ENCODE measurements at places on chromosomes 1 and 21.

DNA sequence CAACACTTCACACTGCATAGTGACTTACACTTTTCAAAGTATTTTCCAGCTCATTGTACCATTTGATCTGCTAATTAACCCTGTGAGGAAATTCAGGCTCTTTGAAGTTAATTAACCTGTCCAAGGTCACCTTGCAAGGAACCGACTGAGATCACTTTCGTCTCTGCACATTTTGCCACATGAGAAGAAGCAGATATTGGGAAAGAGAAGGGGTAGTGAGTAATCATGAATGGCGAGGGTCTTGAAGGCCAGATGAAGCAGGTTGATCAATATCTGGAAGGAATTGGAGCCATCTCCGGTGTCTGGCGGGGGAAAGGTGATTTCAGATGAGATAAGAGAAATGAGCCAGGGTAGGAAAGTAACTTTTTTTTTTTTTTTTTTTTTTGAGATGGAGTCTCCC lies 3.4 kb downstream of the APOA2 start:
- no peak for DNase-seq

GRCh38 chr1:29453502-29454240 lies 217.3 kb downstream of the PTPRU start:
- peak; percentile 25 for DNase-seq

- DNase-seq = no peak
Measured at GRCh38 chr1:91555821-91556531, 55.3 kb downstream of the CDC7 start.

DNA sequence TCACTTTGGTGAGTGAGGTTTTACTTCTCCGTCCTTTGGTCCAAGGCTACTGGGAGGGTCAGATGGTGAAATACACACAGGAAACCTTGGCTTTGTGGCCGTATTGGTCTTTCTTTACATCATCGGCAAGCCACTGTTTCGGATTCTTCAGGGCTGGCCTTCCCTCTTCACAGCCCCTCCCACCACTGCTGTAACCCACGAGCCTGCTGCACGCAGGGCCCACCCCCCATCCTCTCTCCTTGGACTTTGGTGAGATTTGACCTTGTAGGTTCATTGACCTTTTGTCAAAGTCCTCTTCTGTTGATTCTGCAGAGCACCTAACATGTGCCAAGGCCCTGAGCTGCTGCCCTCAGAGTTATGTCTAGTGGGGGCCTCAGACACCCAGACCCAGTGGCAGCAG lies 328.6 kb downstream of the CAMTA1 start:
- DNase-seq = no peak

DNA sequence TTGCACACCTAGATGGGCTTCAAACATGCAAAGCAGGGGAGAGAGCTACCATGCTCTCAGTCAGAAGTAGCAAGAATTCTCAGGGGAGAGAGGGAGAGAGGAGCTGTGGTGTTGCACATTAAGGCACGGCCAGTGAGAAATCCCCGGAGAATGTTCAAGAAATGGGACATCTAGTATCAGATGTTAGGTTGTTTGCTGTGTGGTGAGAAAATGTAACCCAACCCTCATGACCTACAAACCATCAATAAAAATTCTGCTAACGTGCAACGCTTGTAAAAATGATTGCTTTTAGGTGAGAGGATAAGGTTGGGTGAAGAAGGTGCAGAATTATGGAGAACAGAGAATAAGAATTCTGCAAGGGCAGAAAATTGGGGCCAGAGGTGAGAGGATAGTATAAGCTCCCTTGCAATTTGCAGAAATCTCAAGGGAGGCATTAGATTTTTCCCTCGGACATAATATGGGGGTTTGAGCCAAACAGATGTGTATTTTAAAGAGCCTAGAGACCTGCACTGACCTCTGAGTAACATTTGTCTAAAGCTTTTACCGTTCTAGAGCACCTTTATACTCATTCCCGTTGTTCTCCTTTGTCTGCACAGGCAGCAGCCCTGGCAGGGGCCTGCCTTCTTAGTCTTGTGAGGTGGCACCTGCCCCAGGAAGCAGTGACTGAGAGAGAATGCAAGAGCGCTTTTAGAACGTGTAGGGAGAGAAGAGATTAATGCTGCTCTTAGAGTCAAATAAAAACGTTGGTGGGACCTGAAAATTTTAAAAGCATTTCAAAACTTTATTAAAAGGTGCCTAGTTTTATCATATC lies 25.4 kb upstream of the KIAA0040 start:
- no peak for DNase-seq

GRCh38 chr21:46048926-46049889 lies 48.7 kb upstream of the COL6A2 start:
- no peak for DNase-seq

DNA sequence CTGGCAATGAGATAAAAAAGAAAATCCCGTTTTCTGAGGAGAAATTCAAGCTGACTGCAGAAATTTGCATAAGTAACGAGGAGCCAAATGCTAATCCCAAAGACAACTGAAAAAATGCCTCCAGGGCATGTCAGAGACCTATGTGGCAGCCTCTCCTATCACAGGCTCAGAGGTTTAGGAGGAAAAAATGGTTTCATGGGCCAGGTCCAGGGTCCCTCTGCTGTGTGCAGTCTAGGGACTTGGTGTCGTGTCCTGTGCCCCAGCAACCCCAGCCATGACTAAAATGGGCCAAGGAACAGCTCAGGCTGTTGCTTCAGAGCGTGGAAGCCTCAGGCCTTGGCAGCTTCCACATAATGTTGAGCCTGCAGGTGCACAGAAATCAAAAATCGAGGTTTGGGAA lies 456.5 kb downstream of the DPYD start:
- no peak for DNase-seq

DNA sequence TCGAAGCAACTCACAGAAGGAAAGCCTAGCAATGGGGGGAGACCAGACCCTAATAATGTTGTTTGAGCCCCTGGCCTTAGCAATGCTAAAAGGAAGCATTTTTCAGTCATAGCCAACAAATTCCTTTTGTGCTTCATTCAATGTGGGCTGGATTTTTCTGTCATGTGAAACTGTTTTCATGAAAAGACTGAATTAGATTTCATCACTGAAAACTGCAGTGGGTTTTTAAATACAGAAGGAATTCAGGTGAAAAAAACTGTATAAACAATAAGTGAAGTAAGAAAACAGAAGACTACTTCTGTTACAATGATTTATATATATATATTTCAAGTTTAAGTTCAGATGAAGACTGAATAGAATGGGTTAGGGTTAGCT lies 204.8 kb downstream of the SMYD3 start:
- no peak for DNase-seq

DNA sequence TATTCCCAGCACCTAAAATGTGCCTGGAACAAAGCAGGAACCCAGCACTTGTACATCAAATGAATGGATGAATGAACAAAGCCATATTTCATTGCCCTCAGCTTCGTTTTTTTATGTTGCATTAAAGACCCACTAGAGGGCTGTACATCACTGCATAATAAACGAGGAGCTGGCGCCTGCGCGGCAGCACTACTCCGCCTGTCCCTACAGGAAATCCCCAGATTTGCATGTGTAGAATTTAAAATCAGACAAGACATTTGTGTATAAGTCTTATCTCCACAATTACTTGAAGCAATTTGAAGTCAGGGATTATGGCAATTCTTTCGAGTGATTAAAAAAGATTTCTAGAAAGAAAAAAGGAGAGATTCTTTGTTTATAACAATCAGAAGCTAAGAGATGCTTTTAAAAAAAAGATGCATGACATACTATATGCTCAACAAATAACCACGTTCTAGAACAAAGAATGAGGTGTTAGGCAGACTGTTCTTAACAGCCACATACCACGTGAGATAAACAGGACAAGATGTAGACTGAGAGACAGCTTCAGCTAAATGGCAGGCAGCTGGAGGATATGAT lies 5.4 kb upstream of the NEK2 start:
- peak; percentile 49 for DNase-seq

GRCh38 chr1:161261261-161262235 lies 3.0 kb downstream of the PCP4L1 start:
- DNase-seq = no peak

DNA sequence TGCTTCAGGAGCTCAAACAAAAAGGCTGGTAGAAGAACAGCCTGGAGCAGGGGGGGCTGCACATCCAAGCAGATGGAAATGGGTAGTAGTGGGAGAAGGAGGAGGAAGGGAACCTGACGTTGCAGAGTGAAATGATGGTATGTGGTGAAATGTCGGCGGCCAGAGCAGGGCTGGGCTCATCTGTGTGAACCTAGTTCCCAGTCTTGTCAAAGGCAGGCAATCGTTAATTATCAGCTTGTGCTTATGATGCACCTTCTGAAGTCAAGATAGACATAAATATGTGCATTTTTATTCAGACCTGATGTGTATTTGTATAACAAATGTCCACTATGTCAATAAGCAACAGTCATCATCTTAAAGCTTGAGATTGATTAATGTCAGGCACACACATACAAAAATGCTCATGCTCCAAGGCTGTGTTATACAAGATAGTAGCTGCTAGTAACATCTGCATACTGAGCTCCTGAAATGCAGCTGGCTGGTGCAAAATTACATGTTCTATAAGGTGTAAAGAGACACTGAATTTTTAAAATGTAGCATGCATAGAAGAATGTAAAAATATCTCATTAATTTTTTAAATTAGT lies 10.6 kb upstream of the ATP6V1G3 start:
- no peak for DNase-seq

DNA sequence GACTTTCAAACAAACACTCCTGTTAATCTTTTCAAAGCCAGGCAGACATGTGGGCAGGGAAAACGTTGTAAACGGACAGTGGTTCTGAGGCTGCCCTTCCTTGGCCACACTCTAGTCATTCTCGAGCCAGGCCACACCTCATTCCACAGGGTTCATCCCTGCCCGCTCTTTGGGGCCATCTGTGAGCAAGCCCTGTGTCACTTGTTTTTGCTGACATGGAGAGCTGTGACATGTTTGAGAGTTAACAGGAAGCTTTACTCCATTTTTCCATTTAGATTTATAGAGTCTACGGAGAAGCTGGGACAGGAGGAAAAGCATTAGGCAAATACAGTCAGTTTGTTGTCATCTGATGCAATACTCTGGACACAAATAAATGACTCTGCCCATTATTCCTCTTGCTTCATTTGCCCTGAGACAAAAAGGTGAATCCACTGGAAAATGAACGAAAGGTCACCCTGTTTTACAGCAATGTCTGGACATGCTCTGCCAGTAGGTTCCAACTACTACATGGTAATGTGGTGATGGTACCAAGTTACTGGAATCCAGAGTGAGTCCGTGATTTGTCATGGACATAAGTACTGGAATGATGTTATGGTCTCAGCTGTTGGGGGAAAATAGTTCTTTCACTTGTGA lies 126.9 kb downstream of the CLIC6 start:
- DNase-seq = no peak

DNA sequence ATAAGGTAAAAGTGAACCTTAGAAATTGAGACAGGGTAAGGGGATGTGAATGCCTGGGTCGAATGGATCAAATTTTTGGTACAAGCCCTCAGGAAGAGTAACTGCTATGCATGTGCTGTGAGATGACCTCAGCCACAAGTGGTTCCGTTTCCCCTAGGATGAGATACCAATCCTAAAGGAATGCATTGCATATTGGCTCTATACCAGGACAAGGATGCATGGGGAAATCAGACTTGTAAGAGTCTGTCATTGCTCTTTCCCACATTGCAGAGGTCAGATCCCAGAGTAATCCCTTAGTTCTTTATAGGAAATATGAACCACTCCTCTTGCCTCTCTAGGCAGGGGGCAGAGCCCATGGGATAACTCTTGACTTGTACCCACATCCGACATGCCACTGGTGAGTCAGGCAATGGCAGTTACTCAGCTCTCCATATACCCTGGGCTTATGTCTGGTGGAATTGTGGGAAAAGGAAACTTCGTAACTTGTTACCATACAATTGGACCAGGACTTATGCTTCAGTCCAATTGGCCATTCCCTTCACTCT lies 428.3 kb upstream of the ZRANB2 start:
- no peak for DNase-seq

GRCh38 chr1:67978890-67979516 lies 71.4 kb downstream of the DIRAS3 start:
- DNase-seq = no peak

- no peak for DNase-seq
Measured at GRCh38 chr1:154352581-154353459, 27.5 kb downstream of the ATP8B2 start.

- DNase-seq = no peak
Measured at GRCh38 chr1:101137144-101138126, 99.4 kb upstream of the S1PR1 start.

DNA sequence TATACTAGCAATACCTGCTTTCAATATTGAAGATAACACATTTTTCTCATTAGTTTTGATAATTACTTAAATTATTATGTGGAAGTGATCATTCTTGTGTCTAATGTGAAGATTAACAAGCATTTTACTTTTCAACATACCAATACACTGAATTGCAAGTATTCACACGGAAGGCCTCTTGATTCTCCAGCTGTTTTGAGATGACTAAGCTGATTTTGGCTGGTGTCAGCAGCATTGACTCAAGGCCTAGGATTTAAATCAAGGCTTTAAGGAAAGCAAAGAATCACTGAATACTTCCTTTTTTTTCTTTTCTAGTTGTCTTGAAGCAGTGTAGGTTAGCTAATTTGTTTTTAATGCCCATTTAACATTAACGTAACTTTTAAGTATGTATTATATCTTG lies 373.7 kb downstream of the SRGAP2C start:
- DNase-seq = no peak

Measured in NCI-H2029 treated with DMSO at 0.1 percent for 48 hours (cell line).